MCF 10A (cell line): ENCODE measurements at places on chromosomes 4 and X.

GRCh38 chrX:148501386-148502066, 1.1 kb downstream of the AFF2 start:
- no peaks in the 10 kb centered on the region for H3K4me1 ChIP-seq
- H3K27me3 ChIP-seq = no peaks in the 10 kb centered on the region
- H3K36me3 ChIP-seq = no peaks in the 10 kb centered on the region
- H3K27ac ChIP-seq = no peak overlapping the region
- H3K4me3 ChIP-seq = peak overlapping the region; percentile 67

DNA sequence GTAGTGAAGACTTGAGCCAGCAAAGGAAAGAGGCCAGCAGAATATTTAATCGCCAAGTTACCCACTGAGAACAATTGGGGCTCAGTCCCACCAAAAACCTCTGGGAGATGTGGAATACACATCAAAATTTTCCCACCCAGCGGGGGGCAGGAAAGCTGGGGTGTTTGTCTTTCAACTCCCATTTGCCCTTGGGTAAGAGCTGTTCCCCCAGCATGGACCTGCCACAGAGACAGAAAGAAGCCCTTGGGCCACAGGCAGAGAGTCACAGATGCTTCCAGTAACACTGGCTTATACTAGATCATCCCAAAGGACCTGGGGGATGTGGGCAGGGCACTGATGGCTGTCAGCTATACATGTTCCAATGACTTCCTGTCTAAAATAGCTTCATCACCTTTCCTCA, 18.9 kb upstream of the FBXW7 start:
- no peaks in the 10 kb centered on the region for H3K4me1 ChIP-seq
- H3K27me3 ChIP-seq = no peaks in the 10 kb centered on the region
- H3K36me3 ChIP-seq = no peaks in the 10 kb centered on the region

DNA sequence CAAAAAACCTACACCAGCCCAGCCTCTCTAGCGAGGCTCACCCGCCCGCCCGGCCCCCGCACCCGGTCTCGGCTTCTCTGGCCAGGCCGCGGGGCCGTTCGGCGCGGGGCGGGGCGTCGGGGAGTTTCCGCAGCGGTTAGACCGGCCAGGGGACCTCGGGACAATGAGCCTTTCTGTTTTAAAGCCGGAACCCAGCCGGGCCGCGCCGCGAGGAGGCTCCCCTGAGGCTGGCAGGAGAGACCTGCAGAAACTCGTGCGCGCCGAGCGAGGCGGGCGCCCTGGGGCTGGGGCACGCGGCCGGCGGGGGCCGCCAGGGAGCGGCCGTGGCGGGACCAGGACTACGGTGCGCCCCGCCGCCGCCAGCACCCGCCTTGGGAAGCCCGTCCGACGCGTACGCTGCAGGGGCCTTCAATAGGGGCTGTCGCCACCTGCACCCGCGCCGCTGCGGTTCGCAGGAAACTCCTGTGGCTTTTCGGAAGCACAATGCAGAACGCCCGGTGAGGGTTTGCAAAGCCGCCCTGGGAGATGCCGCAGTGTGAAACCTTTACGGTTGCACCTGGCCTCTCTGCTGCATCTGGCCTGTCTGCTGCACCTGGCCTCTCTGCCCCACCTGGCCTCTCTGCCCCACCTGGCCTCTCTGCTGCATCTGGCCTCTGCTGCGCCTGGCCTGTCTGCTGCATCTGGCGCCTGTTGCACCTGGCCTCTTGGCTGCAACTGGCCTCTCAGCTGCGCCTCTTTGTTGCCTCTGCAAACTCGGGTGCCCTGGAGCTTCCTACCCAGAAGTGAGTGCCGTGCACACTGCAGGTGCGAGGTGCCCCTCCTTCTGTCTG, 63.9 kb downstream of the TRAPPC11 start:
- peak; percentile 25 for DNase-seq
- no peaks in the 10 kb centered on the region for H3K36me3 ChIP-seq
- no peaks in the 10 kb centered on the region for H3K27me3 ChIP-seq
- H3K4me3 ChIP-seq = peak overlapping the region; percentile 67
- no peaks in the 10 kb centered on the region for H3K4me1 ChIP-seq
- no peak overlapping the region for H3K27ac ChIP-seq

- peaks cover 12% of the 10 kb centered on the region for H3K27me3 ChIP-seq
- no peak for DNase-seq
- peak overlapping the region; percentile 83 for H3K4me3 ChIP-seq
- peaks cover 25% of the 10 kb centered on the region for H3K36me3 ChIP-seq
- H3K27ac ChIP-seq = peak overlapping the region; percentile 81
- H3K4me1 ChIP-seq = peaks cover 7% of the 10 kb centered on the region
Measured at GRCh38 chrX:38803243-38803587, 2.0 kb downstream of the MID1IP1 start.

DNA sequence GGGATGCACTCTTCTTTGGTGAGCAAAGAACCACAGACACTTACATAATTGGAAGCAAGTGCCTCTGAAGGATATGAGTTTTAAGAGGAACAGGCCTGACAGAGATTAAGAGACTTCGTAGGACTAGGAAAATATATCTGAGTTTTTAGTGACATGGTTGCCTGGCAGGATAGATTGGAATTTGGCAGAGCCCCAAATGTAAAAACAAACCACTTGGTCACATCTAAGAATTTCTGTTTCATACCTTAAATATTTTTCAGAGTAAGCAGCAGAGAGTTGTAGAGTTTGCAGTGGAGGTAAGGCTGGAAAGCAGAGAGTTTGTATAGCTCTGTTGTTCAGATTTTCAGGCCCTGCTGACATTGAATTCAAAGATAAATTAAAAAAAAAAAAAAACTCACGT, 150.1 kb upstream of the MAGEB2 start:
- H3K27ac ChIP-seq = no peak overlapping the region
- H3K4me1 ChIP-seq = no peaks in the 10 kb centered on the region
- H3K4me3 ChIP-seq = no peak overlapping the region
- no peaks in the 10 kb centered on the region for H3K36me3 ChIP-seq
- H3K27me3 ChIP-seq = peaks cover 23% of the 10 kb centered on the region

DNA sequence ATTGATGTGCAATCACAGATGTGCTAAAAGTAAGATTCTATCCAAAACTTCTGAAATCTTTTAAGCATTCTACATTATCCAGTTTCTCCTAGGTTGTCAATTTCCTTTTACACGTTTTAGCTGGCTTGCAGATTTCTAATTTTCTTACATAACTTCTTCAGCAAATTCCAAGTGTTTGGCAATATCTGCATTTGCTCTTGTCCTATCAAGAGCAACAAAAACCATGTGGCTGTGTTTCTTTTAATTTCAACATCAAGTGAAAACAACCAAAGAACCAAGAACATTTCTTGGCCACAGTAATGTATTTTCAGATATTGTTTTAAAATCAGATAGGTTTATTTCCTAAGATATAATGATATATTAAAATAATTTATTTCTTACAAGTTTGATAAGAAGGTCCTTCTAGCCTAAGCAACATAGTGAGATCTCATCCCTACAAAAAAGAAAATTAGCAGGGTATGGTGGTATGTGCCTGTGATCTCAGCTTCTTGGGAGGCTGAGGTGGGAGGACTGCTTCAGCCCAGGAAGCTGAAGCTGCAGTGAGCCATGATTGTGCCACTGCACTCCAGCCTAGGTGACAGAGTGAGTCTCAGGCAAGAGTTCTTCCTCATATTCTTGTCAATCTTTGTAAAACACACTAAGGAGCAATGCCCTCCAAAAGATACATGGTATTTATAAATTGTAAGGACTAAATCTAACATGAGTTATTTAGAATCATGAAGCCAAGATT, 131.4 kb upstream of the NAP1L5 start:
- H3K4me1 ChIP-seq = no peaks in the 10 kb centered on the region
- peak; percentile 20 for DNase-seq
- H3K27ac ChIP-seq = no peak overlapping the region
- H3K4me3 ChIP-seq = no peak overlapping the region
- H3K36me3 ChIP-seq = no peaks in the 10 kb centered on the region
- H3K27me3 ChIP-seq = no peaks in the 10 kb centered on the region

DNA sequence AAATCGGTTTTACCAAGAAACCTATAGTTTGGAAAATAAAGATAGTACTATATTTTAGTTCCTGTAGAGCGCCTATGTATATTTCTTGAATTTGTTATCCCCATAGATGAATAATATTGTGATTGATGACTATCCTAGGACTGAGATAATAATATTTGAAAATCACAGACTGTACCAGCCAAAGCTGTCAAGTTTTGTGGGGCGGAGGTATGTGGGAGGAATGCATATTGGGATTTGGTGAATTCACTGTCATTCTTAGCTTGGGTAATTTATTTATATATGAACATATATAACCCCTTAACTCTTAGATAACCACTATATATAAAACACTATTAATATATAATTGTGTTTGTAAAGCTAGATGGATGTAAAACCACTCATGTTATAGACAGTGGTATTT, 205.5 kb upstream of the ARSJ start:
- no peak for DNase-seq
- no peak overlapping the region for H3K4me3 ChIP-seq
- H3K27ac ChIP-seq = no peak overlapping the region
- no peaks in the 10 kb centered on the region for H3K4me1 ChIP-seq

DNA sequence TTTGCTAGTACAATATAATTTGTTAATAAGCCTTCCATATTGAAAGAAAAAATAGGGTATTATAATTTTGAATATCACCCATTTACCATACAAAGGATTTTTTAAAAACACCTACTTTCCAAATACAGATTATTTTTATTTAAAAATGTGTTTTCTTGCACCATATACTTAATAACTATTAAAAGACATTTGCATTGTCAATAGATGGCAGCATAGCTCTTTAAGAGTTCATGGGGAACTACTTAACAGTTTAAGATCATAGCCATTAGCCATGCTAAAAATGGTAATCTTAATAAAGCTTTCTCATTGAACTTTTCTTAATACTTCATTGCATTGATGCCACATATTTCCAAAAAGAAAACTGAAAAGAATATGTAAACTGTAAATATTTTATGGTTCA, 1995.9 kb downstream of the C4orf33 start:
- H3K4me1 ChIP-seq = no peaks in the 10 kb centered on the region
- H3K36me3 ChIP-seq = no peaks in the 10 kb centered on the region
- peak; percentile 60 for DNase-seq
- no peak overlapping the region for H3K4me3 ChIP-seq
- no peak overlapping the region for H3K27ac ChIP-seq

- no peak for DNase-seq
- no peak overlapping the region for H3K4me3 ChIP-seq
- H3K27ac ChIP-seq = no peak overlapping the region
- H3K4me1 ChIP-seq = no peaks in the 10 kb centered on the region
- H3K36me3 ChIP-seq = no peaks in the 10 kb centered on the region
Measured at GRCh38 chr4:79046016-79046592, 106.9 kb upstream of the PAQR3 start.

DNA sequence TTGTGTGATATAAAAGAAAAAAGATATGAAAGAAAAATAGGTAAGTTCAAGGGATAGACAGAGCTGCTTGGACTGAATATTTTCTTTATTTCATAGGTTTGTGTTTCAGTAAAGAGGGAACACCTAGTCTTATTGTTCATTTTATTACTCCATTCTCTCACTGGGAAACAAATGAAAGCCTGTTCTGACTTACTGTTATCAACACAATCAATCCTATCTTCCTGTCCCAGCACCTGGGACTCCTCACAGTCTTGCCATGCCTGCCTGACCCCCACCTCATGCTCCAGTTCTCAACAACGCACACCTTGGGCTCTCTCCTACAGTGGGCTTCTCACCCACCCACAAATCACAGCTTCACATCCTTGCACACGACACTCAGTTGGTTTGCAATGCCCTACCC, 189.5 kb downstream of the PRDM5 start:
- DNase-seq = no peak
- no peak overlapping the region for H3K27ac ChIP-seq
- no peaks in the 10 kb centered on the region for H3K27me3 ChIP-seq
- H3K4me1 ChIP-seq = no peaks in the 10 kb centered on the region
- H3K36me3 ChIP-seq = peaks cover 6% of the 10 kb centered on the region
- no peak overlapping the region for H3K4me3 ChIP-seq

GRCh38 chr4:89379511-89380044, 72.0 kb upstream of the GPRIN3 start:
- no peak for DNase-seq
- no peak overlapping the region for H3K27ac ChIP-seq
- H3K36me3 ChIP-seq = no peaks in the 10 kb centered on the region
- H3K27me3 ChIP-seq = no peaks in the 10 kb centered on the region

- peaks cover under 1% of the 10 kb centered on the region for H3K36me3 ChIP-seq
- H3K27me3 ChIP-seq = no peaks in the 10 kb centered on the region
- no peaks in the 10 kb centered on the region for H3K4me1 ChIP-seq
- H3K27ac ChIP-seq = no peak overlapping the region
- H3K4me3 ChIP-seq = no peak overlapping the region
- DNase-seq = no peak
Measured at GRCh38 chr4:1806223-1806564, 13.1 kb downstream of the FGFR3 start.

DNA sequence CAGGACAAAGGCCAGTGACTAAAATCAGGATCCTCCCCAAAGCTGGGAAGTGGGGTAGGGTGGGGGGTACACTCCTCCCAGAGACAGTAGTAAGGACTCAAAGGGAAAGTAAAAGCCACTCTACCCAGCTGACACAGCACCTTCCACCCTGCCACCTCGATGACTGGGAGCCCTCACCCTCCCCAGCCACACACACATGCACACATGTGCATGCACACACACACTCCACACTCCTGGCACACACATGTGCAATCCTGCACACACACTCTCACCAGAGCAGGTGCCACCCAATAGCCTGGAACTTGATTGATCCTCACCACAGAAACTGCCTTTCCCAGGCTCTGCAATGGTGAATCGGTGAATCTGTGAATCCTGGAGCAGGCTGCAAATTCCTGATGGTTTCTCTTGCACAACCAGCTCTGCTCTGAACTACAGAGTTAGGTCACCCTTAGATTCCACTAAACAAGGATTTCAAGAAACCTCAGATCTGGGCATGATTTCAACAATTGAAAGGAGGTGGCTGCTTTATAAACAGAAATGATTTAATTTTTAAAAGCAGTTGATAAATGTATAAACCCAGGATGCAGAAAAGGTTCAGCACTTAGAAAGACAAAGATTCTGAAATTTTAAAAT, 21.5 kb downstream of the AMOT start:
- H3K27ac ChIP-seq = no peak overlapping the region
- peak overlapping the region; percentile 69 for H3K4me3 ChIP-seq
- H3K27me3 ChIP-seq = peaks cover 77% of the 10 kb centered on the region
- DNase-seq = peak; percentile 50

- peaks cover 38% of the 10 kb centered on the region for H3K4me1 ChIP-seq
- H3K27ac ChIP-seq = peak overlapping the region; percentile 99
- no peaks in the 10 kb centered on the region for H3K27me3 ChIP-seq
- DNase-seq = no peak
- H3K36me3 ChIP-seq = peaks cover 13% of the 10 kb centered on the region
- H3K4me3 ChIP-seq = no peak overlapping the region
Measured at GRCh38 chr4:157005831-157006230, 34.2 kb upstream of the PDGFC start.

DNA sequence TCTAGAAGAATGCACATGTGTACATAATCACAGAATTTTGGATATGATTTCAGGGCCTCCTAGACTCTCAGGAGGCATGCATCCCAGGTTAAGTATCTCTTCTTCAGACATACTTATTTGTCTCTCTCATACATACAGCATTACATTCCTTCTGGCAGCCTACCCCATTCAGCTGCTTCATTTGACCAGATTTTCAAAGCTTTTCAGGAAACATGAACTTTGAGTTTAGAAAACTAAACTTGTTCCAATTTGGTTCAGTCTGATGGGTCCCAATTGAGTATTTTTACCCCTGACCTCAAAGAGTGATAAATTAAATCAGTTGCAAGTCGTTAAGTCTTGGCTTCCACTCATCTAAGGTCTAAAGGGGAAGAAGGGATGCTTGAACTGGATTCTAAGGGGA, 330.9 kb downstream of the ARHGAP24 start:
- no peak overlapping the region for H3K27ac ChIP-seq
- no peaks in the 10 kb centered on the region for H3K27me3 ChIP-seq
- DNase-seq = no peak
- no peaks in the 10 kb centered on the region for H3K36me3 ChIP-seq

- no peaks in the 10 kb centered on the region for H3K27me3 ChIP-seq
- no peak overlapping the region for H3K4me3 ChIP-seq
- no peaks in the 10 kb centered on the region for H3K36me3 ChIP-seq
- no peaks in the 10 kb centered on the region for H3K4me1 ChIP-seq
Measured at GRCh38 chr4:108930186-108930585, 167.3 kb upstream of the ETNPPL start.
